ENCODE measurements at places on chromosomes 11 and 22. TPM values are rescaled to one million over a fixed set of nuclear protein-coding genes. Genes with fewer than 3 reads are reported as not detected.

Gene CTSF
- 118 TPM for total RNA-seq

Gene OR4D5
- not detected for total RNA-seq

Gene CHRNA10
- not detected for total RNA-seq

Gene SYT12
- 55.6 TPM for total RNA-seq

Gene GPHA2
- total RNA-seq, result not detected

Gene MYEOV
- total RNA-seq, result 0.06 TPM

Gene ANO5
- 18.0 TPM for total RNA-seq

Gene SPINDOC
- 10.4 TPM for total RNA-seq

Gene ARHGAP8
- 1.4 TPM for total RNA-seq

Gene UBQLNL
- total RNA-seq, result 0.32 TPM

Gene OR5T1
- total RNA-seq, result not detected

Gene PIK3IP1
- 135 TPM for total RNA-seq

Gene RHOD
- 10.9 TPM for total RNA-seq

Gene ANKK1
- 0.16 TPM for total RNA-seq

Gene APOBEC3A
- total RNA-seq, result 0.28 TPM

Gene MS4A6A
- total RNA-seq, result 190 TPM

Gene DCHS1
- total RNA-seq, result 11.0 TPM

Gene BET1L
- 40.3 TPM for total RNA-seq

Gene CLTCL1
- 17.3 TPM for total RNA-seq

Gene MMP20
- total RNA-seq, result not detected

Data from adrenal gland (tissue), 19 donors.